ENCODE measurements at places on chromosomes 5 and 9.

GRCh38 chr9:109289931-109290330, 30.9 kb downstream of the EPB41L4B start:
- DNase-seq: no peak

- DNase-seq: no peak
These were observed 551.3 kb downstream of the TLE1 start for GRCh38 chr9:81137976-81138568.

- DNase-seq: no peak
These were observed 30.3 kb downstream of the CEP72 start for GRCh38 chr5:642481-642880.

- no peak for DNase-seq
These were observed 357.7 kb downstream of the ARRDC3 start for GRCh38 chr5:91025449-91025848.

DNA sequence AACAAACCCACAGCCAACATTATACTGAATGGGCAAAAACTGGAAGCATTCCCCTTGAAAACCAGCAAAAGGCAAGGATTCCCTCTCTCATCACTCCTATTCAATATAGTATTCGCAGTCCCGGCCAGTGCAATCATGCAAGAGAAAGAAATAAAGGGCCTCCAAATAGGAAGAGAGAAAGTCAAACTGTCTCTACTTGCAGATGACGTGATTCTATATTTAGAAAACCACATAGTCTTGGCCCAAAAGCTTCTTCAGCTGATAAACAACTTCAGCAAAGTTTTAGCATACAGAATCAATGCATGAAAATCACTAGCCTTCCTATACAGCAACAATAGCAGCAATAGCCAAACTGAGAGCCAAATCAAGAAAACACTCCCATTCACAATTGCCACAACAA, 333.7 kb upstream of the EDIL3 start:
- no peak for DNase-seq

GRCh38 chr5:98031926-98032325, 741.5 kb upstream of the RGMB start:
- DNase-seq: no peak

- no peak for DNase-seq
These were observed 69.4 kb downstream of the FRMD3 start for GRCh38 chr9:83468821-83469220.

GRCh38 chr9:110486218-110486617, 93.3 kb downstream of the SVEP1 start:
- DNase-seq: no peak

DNA sequence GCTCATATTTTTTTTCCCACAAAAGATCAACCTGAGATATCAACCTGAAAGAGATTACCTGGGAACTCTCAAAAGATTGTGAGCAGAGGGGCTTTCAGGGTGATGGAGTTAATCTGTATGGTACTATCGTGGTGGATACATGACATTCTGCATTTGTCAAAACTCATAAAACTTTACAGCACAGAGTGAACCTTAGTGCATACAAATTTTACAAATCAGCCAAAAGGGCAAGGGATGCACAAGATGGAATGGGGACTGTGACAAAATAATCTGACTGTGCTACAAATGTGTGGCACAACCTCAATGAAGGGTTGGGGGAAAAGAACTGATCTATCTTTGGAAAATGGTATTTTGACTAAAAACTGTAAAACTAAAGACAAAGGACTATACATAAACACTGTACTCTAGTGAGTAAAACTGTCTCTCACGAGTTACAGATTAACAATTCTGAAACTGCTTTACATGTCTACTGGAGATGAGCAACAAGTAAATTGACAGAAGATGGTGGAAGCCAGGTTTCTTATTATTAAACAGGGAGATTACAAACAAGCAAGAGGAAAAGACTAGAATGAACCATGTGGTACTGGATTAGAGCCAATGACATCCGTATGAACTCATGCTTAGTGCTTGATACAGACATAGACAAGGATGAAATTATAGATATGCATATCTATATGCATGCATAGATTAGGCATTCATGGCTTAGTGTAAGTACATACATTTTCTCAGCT, 24.8 kb upstream of the RLN1 start:
- DNase-seq: no peak

- DNase-seq: no peak
These were observed 2.8 kb downstream of the NPR3 start for GRCh38 chr5:32713770-32714381.

DNA sequence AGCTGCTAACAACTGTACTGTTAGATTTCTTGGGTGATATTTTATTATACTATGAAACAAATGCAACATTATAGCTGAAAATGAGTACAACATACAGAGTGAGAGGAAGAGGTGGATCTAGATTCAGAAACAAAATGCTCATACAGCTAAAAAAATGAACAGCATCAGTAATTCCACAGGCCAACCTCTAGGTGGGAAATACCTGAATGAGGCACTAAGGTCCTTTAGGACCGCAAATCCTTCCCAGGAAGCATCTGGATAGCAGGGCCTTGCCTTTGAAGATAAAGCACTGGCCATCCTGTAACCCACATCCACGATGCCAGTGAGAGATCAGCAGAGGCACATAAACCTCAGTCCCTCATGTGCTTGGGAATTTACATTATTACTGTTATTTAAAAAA, 310.8 kb downstream of the YTHDC2 start:
- DNase-seq: no peak

DNA sequence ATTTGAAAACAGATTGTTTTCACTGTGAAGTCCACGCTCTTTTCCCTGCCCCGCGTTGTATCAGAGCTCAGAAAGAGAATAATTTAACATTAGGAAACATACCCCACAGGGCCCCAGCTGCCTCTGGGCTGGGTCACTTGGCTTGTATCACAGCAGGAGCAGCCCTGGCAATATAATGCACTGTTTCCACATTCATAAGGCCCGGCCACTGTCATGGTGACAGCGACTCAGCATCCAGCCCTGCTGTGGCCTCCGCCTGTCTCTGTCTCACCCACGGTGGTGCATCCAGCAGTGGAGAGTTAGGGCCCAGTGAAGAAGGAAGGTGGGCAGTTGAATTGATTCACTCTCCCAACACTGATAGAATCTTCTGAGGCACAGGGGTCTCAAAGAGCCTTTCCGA, 188.9 kb downstream of the NSG2 start:
- no peak for DNase-seq

GRCh38 chr5:127031147-127031862, 947 bp upstream of the MARCHF3 start:
- DNase-seq: no peak

- DNase-seq: no peak
These were observed 422.3 kb downstream of the TMEM232 start for GRCh38 chr5:110304176-110304575.

GRCh38 chr5:16238018-16238417, 58.4 kb upstream of the MARCHF11 start:
- no peak for DNase-seq

- DNase-seq: no peak
These were observed 38.7 kb downstream of the PLEKHG4B start for GRCh38 chr5:130601-131131.

DNA sequence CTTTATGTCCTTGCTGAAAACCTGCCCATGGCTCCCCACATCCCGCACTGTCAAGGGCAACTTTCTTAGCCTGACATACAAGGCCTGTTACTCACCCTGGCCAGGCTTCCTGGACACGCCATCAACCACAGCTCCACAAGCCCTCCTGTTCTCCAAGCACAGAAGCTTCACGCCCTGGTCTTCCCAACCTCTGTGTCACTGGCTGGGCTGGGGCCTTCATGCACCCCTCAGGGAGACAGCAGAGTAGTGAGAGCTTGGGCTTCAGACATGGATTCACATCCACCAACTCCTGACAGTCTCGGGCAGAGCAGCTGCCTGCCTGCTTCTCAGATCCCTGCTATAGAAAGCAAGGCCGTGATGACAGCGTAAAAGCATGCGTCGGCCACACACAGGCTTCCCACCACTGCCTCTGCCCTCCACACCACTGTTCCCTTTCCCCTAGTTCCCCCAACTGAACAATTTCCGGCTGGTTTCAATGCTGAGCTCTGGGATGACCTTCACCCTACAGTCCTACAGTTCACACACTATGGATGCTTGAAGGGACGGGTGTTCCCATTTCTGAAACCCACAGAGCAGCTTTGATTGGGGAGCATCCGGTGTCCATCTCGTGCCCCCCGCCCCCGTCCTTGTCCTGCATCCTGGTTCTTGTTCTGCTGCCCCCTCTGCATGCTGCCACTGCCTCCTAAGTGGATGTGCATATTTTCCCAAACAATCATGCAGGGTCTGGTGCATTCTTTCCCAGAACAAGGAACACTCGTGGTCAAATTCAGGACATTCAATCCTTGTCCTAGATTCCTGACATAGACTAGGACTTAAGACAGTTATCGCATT, 33.4 kb upstream of the ADAMTS2 start:
- no peak for DNase-seq

GRCh38 chr5:110268985-110269384, 457.5 kb downstream of the TMEM232 start:
- no peak for DNase-seq

- DNase-seq: no peak
These were observed 15.4 kb downstream of the CCT5 start for GRCh38 chr5:10265245-10266109.

GRCh38 chr9:136312009-136312375, 8.1 kb upstream of the CCDC187 start:
- DNase-seq: no peak

GRCh38 chr9:102405218-102405867, 589.8 kb upstream of the CYLC2 start:
- no peak for DNase-seq

GRCh38 chr5:132751444-132751843, 4.2 kb downstream of the CCNI2 start:
- no peak for DNase-seq

GRCh38 chr9:36980148-36980974, 53.7 kb downstream of the PAX5 start:
- no peak for DNase-seq

DNA sequence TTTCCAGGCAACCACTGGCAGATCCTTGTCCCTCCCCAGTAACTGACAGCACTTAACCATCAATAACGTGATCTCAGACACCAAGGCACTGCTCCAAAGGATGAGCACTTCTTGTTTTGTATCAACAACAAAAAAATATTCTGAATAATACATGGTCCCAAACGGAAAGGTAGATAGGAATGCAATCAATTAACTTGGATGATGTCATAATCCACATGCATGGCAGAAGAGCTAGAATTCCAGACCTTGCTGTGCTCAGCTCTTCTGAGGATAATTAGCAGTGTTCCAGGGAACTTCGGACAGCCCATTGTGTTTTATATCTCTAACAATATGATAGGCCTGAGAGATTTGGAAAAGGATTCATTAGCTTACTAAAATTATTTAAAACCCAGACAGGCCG, 288.4 kb upstream of the PCSK5 start:
- no peak for DNase-seq

DNA sequence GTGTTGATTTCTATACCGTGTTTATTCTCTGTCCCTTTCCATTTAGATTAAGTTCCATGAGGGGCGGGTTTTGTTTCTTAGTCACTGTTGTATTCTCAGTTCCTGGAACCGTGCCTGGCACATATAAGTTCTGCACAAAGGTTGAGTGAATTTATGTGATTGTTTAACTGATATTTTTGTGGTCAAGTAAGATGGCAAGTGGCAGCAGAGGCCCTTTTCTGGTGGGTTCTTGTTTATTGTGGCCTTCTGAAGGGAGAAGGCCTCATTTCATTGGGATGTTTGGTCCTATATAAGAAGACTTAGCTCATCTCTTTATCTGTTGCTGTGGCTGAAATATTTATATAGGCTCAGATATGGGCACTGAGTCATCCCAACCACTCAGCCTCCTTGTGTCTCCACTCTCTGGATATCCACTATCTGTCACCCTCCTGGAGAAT, 262.5 kb downstream of the PSAT1 start:
- no peak for DNase-seq

GRCh38 chr5:93247105-93247504, 333.9 kb downstream of the NR2F1-AS1 start:
- no peak for DNase-seq

DNA sequence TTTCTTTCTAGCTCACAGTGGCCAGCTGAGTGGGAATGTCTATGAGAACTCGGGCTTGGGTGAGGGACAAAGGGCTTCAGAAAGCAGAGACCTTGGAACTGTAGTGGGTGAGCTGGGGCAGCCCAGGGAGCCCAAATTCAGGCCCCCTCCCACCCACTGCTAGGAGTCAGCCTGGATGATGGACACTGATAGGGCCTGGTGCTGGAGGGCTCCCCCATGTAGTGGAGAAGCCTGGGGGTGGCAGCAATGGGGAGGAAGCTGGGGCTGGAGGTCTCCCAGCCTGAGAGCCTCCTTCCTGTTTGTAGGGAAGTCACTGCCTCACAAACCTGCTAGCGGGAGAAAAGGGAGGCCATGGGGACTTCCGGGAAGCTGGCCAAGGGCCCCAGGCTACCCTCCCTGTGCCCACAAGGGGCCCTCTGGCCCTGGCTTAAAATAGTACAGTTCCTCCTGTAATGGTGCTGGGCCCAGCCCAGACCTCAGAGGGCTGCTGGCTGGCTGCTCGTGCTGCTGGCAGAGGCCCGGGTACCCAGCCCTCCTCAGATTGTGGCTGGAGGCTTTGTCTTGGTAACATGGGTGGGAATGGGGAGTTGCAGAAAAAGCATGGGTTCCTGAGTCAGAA, 6.3 kb upstream of the NR5A1 start:
- DNase-seq: no peak
